ENCODE measurements at places on chromosomes 16 and 17.

DNA sequence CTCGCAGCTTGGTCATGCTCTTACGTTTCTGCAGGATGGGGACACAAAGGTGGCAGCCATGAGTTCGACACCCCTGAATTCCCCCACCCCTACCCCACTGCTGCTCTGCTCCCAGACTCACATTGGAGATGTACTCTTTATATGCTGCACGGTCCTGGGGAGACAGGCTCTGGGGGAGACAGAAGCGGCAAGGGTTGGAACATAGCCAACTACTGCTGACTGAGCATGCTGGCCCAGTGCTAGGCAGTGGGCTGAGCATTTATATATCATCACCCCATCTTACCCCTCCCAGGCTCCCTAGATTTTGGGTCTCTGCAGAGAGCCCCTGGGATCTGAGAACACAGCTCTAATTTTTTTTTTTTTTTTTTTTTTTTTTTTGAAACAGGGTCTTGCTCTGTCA is 8.1 kb upstream of the ATXN7L3 start:
- DNase-seq = no peak

DNA sequence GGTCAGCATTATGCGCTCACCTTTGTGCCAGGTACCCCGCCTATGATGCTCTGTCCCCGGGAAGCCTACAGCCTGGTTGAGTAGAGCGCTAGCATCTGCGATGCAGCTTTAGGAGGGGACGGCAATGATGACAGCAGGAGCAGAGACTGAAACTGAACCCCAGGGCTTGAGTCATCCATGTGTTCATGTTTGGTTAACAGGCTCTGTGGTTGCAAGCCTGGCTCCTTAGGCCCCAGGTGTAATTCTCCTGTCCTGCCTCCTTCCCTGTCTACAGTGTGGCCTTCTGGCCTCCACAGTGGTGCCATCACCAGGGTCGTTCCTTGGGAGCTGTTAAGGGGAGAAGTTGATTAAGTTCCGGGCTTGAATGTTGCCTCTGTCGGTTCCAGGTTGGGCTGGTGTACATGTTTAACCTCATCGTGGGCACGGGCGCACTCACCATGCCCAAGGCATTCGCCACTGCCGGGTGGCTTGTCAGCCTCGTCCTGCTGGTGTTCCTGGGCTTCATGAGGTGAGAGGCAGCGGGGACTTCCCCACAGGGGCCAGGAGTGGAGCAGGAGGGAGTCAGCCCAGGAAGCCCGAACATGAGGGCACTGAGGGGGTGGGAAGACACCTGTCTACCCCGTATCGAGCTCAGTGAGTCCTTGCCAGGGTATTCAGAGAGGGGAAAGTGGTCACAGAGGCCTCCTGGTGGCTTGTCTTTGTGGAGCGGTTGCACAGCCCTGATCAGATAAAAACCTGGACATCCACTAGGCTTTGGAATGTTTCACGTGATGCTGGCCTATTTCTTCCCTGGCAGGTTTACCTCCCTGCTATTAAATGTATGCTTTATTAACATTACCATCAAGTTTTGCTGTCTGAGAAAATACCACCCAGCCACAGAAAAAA is 9.2 kb upstream of the NAT9 start:
- no peak for DNase-seq

DNA sequence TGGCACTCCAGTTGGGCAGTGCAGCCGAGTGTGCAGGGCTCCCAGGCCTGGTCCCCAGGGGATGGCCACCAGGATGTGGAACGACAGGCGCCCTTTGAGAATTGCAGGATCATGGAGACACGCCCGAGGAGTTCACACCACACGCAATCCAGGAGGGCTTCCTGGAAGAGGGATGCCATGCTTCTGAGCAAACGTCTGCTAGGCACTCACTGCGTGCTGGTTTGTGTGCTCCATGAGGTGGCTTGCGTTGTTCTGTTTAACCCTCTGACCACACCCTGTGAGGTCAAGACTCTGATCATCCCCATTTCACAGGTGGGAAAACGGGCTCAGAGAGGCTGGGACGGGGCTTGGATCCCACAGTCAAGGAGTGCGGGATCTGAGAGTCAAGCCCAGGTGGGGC is 32.6 kb upstream of the ZFPM1 start:
- no peak for DNase-seq

DNA sequence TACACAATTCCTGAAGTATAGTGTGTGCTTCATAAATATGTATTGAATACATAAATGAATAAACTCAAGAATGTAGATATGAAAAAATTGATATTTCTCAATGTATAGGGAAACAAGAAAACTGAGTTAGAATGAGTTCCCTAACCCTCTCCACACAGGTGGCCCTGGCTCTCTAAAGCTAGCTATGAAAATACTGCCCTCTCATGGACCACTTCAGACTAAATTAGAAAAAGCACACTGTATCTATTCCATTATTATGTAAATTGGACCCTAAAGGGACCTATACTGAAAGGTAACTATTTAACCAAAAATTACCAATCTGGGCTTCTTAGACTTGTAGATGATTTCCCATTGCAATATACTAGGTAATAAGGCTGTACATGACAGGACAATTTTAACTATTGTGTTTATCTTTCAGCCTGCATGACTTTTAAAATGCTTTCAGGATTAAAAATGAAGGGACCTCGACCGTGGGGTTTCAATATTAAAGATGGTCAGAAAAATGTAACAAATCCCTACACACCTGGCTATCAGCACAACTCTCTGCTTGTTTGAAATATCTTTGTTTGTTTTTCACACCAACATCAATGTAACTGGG is 672.5 kb upstream of the KIF2B start:
- DNase-seq = no peak

DNA sequence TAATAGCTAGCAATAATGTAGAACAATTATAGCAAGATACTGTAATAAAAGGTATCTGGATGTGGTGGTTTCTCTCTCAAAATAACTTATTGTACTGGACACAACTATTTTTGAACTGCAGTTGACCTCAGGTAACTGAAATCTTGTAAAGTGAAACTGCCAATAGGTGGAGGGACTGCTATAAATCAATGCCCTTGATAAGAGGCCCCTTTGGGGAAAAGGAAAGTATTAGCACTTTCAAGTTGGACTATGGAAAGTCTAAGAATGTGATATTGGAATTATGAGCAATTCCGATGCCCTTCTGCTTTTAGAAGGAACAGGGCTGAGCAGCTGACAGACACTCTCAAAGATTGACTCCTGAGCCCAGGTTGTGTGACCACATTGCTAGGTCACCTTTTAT is 44.5 kb upstream of the ARHGAP44 start:
- no peak for DNase-seq

GRCh38 chr16:47699106-47699505 is 238.0 kb downstream of the PHKB start:
- DNase-seq = no peak

DNA sequence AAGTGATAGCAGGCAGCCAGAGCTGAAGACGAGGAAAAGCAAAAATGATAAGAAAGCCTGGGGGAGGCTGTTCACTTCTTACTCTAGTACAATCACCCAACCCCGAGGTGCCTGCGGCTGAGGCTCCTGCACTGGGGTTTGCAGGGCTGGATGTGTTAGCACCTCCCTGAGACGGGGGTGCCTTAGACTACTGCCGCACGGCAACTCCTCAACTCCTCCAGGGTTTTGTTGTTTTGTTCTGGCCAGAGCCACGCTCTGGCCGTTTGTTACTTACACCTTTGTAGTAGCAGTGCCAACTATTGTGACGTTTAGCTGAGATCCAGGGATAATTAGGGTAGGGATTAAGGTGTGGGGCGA is 51.5 kb downstream of the LDHD start:
- DNase-seq = peak; percentile 12

All from CD4-positive, alpha-beta T cell treated with Interleukin-12 subunit alpha and Interleukin-12 subunit beta, for 1 hour (primary cell).